Stimulated activated CD8-positive, alpha-beta memory T cell treated with anti-CD3 and anti-CD28 coated beads, Interleukin-12 subunit alpha, Interleukin-12 subunit beta, amount 100 ng/mL, for 1 hour (primary cell): ENCODE measurements at places on chromosomes 3 and 15.

DNA sequence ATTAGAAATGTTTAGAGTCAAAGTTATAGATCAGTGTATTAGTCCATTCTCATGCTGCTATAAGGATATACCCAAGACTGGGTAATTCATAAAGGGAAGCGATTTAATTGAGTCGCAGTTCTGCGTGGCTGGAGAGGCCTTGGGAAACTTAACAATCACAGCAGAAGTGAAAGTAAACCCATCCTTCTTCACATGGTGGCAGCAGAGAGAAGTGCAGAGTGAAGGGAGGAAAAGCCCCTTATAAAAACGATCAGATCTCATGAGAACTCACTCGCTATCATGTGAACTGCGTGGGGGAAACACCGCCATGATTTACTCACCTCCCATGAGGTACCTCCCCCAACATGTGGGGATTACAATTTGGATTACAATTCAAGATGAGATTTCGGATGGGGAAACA is 871.5 kb downstream of the DIPK2A start:
- no peak for DNase-seq

DNA sequence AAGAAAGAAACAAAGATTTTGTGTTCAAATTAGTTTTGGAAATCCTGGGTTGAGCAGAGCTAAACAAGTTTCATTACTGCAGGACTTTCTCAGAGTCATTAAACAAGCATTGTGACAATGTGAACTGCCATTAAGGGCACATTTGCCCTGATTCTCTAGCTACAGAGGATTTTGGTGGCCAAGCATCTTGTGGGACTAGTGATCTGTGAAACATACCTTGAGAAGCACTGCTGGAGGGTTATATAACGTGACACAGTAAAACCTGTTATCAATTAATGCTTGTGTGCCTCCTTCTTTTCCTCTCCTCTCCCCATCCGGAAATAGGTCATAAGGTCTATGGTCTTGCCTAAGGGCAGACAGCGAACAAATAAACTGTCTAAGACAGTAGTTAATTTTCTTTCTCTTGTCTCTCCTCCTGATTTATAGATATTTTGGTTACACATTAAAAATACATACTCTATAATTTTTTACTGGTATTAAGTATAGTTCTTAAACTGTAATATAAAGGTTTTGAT is 167.3 kb upstream of the NANOGP8 start:
- DNase-seq, result no peak

DNA sequence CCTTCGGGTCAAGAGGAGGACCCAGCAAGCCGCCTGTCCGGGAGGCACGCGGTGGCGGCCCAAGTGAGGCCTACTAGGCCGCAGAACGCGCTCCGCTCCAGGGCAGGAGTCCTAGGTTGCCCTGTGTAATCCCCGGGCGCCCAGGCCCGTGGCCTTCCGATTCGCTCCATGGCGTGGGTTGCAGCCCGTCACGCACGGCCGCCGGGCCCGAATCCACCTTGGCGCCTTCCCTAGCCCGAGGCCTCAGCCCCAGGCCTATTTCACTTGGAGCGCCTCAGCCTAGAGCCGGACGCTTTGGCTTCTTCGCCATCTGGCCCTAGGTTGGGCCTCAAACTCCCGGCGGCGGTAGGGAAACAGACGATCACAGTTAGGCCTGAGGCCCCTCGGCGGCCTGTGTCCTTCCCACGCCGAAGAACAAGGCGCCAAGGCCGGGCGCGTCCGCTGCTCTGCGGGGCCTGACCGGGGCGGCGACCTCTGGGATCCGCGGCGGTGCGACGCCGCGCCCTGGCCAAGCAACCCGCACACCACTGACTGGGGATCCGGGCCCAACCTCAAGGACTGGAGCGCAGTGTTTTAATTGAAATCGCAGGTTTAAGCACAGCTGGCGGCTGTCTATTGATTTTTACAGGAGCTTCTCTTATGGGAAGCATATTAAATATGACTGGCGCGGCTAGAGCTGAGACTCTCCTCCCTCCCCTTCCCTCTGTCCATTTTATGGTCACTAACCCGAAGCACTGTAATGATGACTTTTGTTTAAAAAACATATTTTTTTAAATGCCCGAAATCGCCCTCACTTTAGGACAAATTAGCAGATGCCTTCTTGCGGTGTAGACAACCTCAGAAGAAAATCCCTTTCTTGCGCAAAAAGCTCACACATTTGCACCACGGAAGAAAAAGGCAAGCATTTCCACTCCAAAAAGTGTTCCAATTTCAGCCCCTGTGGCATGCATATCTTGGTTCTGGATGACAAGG is 3.8 kb upstream of the FEZF2 start:
- DNase-seq, result no peak

GRCh38 chr3:19825193-19825592 is 108.8 kb downstream of the EFHB start:
- DNase-seq, result no peak

DNA sequence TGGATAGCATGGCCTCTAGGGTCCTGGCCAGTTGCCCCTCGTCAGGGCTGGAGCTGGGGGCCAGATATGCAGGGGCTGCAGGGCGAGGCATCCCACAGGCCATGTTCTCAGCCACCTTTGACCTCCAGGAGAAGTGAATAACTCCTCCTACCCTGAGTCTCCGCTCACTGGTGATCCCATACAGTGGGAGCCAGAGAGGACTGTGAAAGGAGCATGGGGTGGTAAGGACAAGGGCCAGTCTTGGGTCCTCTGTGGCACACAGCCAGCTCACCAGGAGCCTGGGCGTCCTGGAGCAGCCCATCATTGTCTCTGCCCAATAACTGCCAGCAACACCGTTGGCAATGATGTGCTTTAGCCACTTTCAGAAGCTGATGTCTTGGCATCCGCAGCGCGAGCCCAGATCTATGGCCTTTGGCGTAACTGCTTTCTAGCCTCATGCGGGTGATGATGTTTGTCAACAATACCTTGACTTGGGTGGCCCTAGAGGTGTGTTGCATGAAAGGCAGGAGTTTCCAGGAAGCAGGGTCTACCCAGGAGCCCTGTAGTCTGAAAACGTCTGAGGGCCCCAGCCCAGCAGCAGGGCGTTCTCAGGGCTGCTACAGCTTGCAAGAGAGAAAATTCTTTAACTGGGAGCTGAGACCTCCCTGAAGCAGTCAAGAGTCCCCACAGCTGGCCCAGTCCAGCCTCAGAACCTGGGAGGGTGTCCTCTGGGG is 61.1 kb upstream of the IQSEC1 start:
- no peak for DNase-seq

DNA sequence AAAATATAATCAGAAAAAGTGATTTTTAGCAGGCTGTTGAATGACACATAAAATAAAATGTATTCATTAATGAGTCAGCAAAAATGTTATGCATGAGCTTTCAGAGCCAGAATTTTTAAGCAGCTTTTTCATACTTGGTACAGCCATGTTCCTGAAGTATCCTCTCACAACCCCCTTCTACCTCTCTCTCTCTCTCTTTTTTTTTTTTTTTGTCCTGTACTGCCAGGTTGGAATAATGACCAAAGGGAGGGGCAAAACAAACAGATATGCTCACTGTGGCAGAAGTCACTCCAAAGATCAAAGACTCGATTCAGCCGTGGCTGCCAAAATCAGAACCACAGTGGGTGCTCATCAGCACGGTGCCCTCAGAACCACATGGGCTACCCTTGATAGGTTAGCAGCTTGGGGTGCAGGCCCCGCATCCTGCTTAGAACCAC is 383.0 kb downstream of the ZBTB20 start:
- DNase-seq, result no peak

GRCh38 chr3:12489832-12490231 is 5.6 kb downstream of the TSEN2 start:
- DNase-seq, result no peak

- DNase-seq, result no peak
Measured at GRCh38 chr3:22843854-22844253, 359.3 kb upstream of the UBE2E2 start.

- DNase-seq, result no peak
Measured at GRCh38 chr3:194025119-194025518, 110.8 kb upstream of the HES1 start.

GRCh38 chr3:16741103-16741758 is 136.0 kb upstream of the DAZL start:
- DNase-seq, result no peak

DNA sequence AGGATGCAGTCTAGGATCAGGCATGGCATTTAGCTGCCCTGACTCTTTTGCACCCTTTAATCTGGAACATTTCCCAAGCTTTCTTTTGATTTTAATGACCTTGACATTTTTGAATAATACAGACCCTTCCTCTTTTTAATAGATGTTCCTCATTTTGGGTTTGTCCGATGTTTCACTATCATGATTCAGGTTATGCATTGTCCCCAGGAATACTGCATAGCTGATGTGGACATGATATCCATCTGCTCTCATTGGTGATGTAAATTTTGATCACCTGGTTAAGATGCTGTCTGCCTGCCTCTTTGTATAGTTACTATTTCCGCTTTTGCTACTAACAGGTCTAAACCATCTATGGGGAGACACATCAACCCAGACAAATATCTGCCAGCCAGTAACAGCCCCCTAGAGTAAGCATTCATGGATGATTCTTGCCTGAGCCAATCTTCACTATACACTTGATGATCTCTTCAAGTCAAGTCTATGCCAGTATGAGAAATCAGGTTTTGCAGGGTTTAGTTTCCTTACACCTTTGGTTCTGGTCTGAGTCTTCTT is 50.6 kb upstream of the ULK4 start:
- no peak for DNase-seq

- DNase-seq, result no peak
Measured at GRCh38 chr3:9250236-9250635, 790 bp upstream of the SRGAP3 start.

GRCh38 chr3:175111036-175111435 is 251.9 kb downstream of the NAALADL2 start:
- no peak for DNase-seq

DNA sequence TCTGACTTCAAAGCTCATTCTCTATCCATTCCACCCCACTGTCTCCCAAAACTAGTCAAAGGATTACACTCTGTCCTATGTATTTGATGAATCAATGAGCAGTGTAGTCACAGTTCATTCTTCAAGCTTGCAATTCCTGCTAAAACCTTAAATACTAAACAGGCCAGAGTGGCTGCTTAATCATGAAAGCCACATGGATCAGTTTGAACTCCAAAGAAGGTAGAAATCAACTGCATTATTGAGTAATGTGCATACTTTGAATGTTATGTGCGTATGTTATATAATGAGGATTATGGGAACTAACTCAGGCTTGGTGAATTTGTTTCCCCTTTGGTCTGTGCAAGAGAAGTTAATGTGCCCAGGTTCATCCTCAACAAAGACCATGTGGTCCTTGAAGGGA is 45.4 kb downstream of the PRICKLE2 start:
- no peak for DNase-seq

DNA sequence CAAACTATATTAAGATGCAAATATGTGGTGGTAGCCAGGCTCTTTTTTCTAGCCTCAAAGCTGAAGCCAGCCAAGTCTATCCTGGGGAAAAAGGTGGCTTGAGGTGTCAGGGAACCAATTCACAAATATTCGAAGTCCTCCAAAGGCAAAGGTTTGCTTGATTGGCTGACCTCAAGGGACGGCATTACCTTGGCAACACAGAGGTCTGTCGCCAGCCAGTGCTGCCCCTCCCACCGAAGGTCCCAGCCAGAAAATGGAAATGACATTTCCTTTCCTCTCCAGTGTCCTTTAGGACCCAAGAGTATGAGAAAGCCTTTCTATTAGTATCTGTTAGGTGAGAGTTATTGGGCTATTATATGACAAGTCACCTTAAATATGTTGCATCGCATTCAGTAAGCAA is 96.0 kb upstream of the LIMD1 start:
- DNase-seq, result no peak

GRCh38 chr3:10187290-10187876 is 22.7 kb downstream of the IRAK2 start:
- no peak for DNase-seq
